ENCODE measurements at places on chromosomes 11 and 22.
A peak's percentile ranks its signal among the peaks of the same experiment; 100 is the strongest.

- DNase-seq = peak; percentile 24
These were observed 827 bp downstream of the GSC2 start for GRCh38 chr22:19149047-19149883.

- no peak for DNase-seq
These were observed 78.6 kb downstream of the PARVA start for GRCh38 chr11:12455938-12456337.

DNA sequence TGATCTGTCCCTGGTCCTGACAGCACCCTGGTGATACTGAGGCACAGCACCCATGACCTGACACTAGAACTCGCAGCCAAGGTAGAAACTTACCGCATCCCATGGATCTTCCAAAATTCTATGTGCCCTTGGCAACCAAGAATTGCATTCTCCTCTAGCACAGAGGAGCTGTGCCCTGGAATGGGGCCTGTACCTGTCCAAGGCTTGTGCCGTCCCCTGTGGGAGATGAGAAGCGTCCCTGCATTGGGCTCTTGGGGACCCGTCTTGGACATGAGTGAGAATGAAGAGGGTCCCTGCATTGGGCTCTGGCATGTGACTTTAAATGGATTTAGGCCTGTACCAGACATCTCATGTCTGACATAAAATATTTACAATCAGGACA, 67.1 kb downstream of the GGTLC2 start:
- no peak for DNase-seq

DNA sequence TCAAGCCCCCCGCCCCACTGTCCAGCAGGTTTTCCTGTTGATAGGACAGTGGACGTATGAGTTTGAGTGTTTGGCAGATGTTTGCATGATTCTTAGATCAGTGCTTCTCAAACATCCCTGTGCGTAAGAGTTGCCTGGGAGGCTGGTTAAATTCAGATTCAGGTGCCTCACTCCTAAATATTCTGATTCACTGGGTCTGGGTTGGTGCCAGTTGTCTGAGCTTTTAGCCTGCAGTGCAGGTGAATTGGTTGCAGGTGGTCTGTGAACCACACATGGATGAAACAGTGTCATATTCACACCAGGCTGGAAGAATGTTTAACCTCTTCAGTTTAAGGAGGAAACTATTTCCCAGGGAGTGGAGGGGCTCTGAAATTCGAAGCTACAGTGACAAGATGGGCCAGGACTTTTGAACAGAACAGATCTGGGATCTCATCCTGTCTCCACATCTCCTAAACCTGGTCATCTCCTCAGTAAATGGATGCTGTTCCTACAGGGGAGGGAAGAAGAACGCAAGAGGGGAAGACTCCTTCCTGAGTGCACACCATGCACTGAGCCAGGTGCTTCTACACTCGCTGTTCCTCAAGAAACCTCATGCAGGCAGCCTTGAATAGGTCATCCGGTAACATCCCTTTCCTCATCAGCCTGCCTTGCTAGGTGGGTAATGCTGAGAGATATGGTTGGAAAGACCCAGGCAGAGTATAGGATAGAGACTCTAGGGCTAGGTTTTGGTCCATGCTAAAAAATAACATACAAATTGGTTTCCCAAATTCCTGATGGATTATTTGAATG, 47.8 kb downstream of the TEAD1 start:
- DNase-seq = no peak

DNA sequence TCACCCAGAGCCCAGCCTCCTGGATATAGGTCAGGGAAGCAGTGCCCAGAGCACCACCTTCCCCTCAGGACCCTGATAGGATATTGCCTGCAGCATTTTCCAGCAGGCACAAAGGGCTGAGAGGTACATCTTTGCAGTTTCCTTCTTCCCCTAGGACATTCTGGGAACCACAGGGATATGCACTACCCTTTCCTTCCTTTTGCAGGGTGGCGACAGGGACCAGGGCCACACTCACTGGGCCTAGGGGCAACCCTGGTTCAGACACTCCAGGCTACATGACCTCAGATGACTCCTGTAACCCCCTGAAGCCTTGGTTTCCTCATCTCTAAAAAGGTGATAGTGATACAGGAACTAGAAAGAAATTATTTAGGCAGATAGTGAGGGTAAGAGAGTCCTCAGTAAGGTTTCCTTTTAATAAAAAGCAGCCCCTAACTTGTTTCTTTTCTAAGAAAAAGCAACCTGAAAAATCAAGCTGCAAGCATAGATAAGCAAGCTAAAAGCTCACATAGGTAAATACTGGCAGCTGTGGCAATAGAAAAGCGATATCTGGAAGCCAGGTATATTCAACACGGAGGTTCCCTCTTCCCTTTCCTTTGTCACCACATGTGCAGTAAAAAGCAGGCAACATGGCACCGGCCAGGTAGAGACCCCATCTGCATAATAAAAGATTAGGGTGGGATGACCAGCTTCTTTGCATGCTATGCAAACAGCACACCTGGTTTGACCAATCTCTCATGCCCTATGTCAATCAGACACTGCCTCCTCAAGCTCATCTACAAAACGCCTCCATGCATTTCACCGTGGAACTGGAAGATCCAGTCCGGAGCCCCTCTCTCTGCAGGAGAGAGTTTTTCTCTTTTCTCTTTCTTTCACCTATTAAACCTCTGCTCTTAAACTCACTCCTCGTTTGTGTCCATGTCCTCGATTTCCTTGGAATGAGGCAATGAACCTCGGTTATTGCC, 13.2 kb upstream of the MRGPRX2 start:
- no peak for DNase-seq

GRCh38 chr11:97237151-97237550, 847.3 kb downstream of the JRKL start:
- DNase-seq = no peak
